Activated CD8-positive, alpha-beta memory T cell treated with anti-CD3 and anti-CD28 coated beads for 4 hours (primary cell): ENCODE measurements at places on chromosomes 6 and 20.

DNA sequence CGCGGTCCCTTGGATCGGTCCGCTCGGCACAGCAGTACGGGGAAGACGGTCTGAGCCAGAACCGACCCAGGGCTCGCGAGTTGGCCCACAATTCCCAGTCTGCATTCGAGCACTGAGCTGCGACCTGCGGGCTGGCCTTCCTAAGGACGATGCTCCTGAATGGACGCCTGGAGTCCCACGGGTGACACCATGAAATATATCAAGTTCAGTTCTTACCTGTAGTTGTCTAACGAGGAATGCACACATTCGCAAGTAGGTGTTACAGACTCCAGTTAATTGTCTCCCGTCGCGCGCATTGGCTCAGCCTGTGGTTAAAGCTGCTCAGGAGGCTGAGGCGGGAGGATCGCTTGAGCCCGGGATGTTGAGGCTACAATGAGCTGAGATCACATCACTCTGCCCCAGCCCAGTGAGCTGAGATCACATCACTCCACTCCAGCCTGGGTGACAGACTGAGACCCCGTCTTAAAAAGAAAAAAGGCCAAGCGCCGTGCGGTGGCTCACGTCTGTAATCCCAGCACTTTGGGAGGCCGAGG, 802 bp downstream of the PEX7 start:
- no peak for DNase-seq

- no peak for DNase-seq
Measured at GRCh38 chr20:47682028-47682783, 103.1 kb downstream of the SULF2 start.

DNA sequence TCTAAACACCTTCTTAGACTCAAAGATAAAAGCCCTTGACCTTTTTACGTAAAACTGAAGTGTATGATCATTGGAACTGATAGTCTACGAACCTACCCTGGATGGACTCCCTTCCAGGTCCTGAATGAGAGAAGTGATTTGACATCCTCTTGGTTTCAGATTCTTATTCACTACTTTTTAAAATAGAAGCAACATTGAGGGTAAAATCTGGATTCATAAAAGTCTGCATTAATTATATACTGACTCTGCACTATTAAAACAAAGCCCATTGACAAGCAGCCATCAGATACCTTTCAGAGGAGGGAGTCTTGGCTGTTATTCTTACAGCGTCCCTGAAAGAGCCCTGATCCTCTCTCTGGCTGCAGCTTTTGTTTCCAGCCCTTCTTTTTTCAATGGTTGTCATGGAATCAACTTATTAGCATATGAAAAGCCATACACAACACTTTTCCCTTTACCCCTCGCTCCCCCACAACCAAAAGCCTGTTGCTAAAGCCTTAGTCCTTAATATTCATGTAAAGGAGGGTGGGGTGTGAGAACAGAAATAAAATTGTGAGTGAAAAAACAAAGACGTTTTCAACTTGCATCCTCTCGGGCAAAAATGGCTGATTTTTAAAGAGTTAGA, 270.0 kb upstream of the MARCKS start:
- no peak for DNase-seq

DNA sequence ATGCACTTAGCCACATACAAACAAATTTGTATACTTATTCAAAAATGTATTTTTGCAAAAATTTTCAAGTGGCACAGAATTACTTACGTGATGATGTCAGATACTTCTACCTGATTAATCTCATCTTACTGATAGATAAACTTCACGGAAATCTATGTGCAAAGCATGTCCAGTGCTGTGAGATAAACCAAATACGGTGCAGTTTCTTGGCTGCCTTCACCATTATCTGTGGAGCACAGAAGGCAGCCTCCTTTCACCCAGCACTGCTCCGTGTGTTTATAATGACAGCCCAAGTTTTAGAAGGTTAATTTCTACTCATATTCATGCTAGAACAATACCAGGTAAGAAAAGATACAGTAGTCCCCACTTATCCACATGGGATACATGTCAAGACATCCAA, 59.0 kb upstream of the PDE10A start:
- no peak for DNase-seq

- DNase-seq: no peak
Measured at GRCh38 chr6:142903812-142904211, 41.2 kb downstream of the HIVEP2 start.

DNA sequence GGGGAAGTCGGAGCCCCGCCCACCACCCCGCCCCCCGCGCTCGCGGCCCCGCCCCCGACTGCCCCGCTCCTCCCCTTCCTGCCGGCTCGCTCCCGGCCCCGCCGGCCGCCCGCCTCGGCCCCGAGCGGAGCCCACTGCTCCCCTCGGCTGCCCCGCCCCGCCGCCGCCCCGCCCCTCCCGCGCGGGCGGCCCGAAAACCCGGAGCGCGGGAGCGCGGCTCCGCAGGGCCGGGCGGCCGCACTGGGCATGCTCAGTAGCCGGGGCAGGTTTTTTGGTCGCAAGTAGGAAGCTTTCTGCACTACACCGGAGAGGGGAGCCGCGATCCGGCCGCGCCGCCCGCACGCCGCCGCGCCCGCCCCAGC, at the start of gene CDYL:
TSS of gene CDYL (plus strand) at position 274 of the 362 bp plus-strand sequence. CDS start 380 bp downstream, outside the sequence.
- DNase-seq: peak; percentile 76

DNA sequence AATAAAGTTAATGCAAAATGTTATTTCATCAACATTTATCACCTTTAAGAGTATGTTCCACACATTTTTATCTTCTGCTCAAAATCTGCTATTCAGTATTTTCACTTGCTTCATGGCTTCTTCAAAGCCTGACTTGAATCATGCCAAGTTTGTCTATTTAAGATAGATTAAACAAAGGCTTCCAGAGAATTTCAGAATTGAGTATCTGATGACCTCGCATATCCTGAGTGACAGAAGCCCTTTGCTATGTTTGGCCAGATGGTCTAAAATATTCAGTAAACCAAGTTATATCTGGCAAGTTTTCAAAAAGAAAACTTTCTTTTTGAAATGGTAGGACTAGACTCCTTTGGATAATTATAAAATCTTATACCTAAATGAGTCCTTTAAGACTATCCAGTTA, 348.9 kb upstream of the KCNQ5 start:
- DNase-seq: no peak

DNA sequence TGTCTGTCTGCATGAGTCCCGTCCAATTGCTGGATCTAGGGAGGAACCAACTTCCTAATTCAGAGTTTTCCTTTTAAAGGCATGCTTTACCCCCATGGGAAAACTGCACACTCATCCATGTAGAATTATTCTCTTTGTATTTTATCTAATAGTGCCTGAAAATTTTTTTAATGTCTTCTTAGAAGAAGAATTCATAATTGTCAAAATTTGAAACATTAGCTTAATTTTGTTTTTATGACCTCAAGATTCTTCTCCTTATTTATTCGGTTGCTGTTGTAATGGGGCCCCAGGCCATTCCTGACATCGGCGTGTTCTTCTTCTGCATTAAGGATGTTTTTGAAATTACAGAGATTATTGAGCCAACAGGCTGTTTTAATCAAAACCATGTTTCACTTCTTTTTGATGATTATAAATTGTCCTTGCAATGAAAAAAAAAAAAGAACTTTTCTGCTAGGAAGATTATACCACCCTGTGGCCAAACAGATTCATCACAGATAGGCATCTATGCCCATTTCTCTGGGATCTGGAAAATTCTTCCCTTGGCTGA, 100.3 kb downstream of the ZNF217 start:
- DNase-seq: no peak

DNA sequence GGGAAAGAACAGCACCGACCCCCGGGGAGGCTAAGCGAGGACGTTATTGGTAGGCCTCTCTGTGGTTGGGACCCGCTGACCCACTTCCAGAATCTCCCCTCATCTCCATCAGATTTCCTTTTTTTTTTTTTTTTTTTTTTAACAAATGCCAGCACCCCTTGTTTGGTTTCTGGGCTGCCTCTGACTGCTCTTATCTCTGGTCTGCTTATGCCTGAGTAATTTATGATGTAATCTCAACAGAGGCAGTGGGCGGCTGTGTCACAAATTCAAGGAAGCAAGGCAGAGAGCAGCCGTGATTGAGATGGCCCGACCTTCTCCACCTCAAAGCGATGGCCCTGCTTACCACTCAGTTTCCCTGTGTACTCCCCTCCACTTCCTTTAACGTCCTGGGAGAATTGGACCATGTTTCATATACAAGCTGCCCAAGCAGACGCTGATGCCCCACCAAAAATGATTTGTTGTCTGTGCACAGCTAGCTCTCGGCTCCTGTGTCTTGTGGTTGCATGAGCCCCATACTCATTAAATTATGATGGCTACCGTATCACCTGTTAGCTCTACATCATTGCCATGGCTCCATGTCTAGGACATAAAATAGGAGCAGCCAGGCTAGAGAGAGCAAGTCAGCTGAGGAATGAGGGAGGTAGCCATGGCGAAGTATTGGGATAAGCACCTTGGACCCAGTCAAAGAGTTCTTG, 98.1 kb downstream of the ZNF217 start:
- DNase-seq: no peak

DNA sequence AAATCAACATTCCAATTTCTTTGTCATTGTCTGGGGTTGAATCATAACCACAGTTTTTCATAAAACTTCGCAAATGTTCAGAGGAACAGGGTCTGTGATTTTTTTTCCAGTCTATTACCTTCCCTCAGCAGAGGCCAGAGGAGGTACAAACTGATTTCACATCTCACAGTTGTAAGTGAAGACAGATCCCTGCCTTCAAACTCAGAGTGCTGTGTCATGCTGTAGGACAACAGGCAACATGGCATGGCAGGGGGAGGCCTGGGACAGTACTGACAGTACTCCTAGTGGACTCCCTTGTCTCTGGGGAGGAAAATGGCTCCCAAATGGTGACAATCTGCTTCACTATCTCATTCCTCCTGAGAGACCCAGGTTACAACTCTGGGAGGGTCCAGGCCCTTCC, 308.6 kb downstream of the CDC5L start:
- DNase-seq: no peak

DNA sequence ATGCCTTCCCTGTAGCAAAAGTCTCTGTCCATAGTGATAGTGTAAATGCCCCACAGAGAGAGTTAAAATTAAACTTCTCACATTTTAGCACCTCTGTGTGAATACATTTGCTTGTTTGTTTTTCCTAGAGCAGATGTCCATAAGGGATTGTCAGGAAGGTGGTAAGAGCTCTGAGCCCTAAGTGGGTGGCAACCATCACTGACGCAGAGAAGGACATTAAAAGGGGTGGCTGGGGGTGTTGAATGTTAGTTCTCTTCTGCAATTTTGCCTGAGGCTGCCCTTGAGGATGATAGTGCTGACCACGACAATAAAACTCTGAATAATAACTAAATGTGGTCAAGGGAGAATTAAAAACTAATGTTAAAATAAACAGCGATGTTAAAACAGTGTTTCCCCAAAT, 174.3 kb upstream of the ID4 start:
- DNase-seq: no peak

- DNase-seq: no peak
Measured at GRCh38 chr20:51156041-51156982, 133.4 kb upstream of the KCNG1 start.

DNA sequence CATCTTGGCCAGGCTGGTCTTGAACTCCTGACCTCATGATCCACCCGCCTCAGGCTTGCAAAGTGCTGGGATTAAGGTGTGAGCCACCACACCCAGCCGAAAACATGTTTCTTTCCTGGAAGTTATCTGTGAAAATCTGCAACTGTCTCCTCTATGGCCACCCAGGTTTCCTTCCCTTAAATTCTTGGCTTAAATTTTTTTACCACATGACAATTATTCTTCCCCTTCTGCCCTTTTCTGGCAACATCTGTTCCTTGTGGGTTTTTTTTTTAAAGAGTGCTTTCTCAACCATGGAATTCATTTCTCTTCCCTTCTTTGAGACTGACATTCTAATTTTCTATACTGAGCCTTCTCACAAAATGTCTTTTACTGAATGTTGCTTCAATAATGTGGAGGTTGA, 59.6 kb downstream of the DOK5 start:
- no peak for DNase-seq

DNA sequence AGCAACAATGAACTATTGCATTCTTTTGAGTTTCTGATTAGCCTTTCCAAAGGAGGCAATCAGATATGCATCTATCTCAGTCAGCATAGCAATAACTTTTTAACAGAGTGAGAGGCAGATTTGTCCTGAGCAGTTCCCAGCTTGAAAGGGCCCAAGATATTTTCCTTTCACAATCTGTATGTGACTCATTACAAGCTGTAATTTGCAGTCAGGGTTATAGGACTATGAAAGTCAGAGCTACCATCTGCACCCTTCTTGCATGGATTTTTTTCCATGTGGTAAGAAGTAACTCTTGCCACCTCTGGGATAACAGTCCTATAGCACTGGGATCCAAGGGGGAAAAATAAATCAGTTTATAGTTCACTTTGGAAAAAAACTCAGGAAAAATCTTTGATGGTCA, 318.2 kb upstream of the RGS17 start:
- DNase-seq: no peak

- no peak for DNase-seq
Measured at GRCh38 chr6:163390770-163391169, 23.7 kb upstream of the QKI start.

GRCh38 chr6:89602166-89602565, 36.4 kb downstream of the LYRM2 start:
- DNase-seq: no peak

GRCh38 chr6:2891768-2892170, 11.3 kb downstream of the SERPINB9 start:
- DNase-seq: no peak

GRCh38 chr6:155837474-155837873, 381.8 kb upstream of the NOX3 start:
- DNase-seq: no peak

DNA sequence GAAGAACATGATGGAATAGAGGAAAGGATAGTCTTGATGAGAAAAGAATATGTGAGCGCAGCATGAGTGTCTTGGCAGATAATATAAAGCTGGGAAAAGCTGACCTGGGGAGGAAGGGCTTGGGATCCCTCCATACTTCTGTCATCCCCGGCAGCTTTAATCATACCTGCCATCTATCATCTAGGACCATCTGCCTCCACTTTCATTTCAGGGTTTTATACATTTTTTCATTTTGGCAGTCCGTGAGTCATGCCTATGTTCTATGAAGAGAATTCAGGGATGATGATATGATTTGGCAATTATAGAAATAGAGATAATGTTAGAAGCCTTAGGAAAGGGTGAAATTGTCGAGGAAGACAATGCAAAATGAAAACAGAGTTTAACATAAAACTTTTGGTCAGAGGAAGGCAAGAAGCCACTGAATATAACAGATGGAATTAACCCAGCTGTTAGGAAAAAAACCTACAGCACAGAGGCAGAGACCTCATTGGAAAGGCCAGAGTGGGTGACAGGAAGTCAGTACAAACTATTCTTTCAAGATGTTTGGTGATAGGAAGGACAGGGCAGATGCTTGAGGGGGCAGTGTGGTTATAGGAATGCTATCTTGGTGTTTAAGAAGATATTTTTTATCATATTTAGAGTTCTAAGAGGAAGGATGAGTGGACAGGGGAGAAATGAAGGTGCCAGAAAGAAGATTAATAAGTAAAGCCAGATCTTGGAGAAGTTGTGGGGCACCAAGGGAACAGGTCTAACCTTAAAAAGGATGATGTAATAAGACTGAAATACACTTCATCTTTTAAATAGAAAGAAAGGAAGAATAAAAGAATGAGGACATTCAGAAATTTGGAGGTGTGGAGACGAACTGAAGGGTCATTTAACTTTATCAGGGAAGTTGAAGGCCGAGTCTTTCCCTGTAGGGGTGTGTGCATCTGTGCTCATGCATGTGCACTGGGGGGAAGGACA, 37.8 kb downstream of the MARCKS start:
- no peak for DNase-seq

GRCh38 chr6:131161987-131162386, 26.7 kb downstream of the AKAP7 start:
- no peak for DNase-seq

- no peak for DNase-seq
Measured at GRCh38 chr6:19842030-19842615, 5.0 kb downstream of the ID4 start.

- no peak for DNase-seq
Measured at GRCh38 chr6:156279261-156279969, 497.8 kb upstream of the ARID1B start.
